ENCODE measurements at places on chromosomes 7 and 10.

DNA sequence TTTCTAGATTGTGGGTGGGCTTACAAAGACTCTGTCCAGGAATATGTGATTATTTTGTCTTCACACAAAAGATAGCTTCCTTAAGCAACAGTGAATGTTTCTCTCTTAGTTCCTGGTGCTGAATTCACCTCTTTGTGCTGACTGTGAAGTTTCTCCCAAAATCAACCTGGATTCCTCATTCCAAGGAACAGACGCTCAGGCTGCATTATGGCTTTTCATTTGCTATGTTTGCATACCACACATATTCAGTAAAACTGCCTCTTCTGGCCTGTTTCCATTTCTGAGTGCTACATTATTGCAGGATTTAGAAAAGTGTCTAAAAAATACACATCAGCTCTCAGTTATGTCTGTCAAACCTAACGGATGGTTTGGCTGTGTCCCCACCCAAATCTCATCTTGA lies 21.5 kb downstream of the MACROH2A2 start:
- DNase-seq = no peak

DNA sequence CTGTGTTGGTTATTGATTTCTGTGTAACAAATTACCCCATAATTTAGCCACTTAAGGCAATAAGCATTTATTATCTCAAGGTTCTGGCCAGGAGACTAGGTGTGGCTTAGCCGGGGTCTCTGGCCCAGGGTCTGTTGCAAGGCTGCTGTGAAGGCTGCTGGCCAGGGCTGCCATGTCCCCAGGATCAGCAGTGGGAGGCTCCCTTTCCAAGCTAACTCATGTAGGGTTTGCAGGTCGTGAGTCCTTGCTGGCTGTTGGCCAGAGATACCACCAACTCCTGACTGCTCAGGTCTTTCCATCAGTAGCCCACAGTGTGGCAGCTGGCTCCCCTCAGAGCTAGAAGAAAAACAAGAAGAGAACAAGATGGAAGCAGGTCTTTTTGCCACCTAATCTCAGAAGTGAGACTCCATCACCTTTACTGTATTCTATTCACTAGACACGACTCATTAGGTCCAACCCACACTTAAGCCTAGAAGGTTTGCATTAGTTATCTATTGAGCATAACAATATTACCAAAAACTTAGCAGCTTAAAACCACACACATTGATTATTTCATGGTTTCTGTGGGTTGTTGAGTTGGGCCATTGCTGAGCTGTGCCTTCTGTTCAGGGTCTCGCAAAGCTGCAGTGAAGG lies 185.6 kb downstream of the PFKFB3 start:
- no peak for DNase-seq

GRCh38 chr7:151716323-151716722 lies 160.6 kb downstream of the PRKAG2 start:
- DNase-seq = no peak

DNA sequence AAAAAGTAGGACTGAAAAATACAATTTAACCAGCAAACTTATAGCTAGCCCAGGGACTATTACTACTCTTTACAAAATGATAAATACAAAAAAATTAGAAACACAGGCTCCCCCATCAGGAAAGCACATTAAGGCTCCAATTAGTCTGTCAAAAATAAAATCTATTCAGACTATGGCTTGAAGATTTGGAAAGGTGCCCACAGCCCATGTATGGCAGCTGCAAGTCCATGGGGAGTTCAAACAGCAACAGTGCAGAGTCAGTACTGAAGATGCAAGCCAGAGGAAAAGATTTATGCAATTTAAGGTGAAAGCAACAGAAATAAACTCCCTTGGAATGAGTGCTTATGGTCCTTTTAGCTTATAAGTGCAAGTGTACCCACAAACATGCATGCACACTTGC lies 29.7 kb downstream of the IMMP2L start:
- DNase-seq = no peak

- no peak for DNase-seq
Measured at GRCh38 chr10:103373544-103373943, 5.8 kb downstream of the TAF5 start.

- DNase-seq = no peak
Measured at GRCh38 chr7:47576031-47576865, 5.7 kb downstream of the TNS3 start.

DNA sequence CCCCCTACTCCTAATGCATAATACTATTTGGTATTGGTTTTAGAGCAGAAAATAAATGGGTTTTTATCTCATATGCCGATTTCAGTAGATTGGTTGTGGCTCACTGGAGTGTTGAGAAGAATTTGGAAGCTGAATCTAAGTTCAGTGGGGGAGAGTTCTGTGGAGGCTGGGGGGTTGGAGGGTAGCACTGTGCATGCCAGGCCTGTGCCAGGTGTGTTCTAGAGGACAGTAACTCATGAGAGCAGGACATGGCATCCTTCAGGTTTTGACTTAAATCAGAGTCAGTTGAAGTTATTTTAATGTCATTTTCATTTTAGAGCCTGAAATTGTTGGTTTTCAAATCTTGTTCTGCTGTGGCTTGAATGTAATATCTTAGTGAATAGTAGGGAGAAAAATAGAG lies 79.5 kb downstream of the EEPD1 start:
- no peak for DNase-seq

DNA sequence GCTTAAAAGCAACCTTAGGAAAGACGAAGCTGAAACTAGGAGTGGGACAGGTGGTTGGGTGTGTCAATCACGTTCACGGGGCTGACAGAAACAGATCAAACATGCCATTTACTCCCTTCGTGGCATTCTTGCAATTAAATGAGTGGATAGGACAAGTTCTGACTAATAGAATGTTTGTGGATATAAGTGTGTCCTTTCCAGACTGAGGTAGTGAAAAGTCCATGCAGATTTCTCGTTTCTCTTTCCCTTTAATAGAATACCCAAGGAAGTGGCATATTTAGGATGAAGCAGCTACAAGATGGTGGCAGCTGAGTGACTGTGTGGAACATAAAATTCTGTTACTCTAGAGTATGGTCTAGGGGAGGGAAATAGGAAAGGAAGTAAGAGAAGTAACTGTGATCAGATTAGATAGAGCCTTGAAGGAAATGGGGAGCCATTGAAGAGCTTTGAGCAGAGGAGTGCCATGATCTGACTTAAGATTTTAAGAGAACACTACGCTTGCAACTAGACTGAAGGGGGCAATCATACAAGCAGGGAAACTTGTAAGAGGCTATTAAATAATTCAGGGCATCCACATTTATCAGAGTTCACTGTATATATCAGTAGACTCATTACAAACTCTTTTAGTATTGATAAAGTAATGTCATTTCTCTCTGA lies 46.3 kb upstream of the HYAL4 start:
- no peak for DNase-seq

DNA sequence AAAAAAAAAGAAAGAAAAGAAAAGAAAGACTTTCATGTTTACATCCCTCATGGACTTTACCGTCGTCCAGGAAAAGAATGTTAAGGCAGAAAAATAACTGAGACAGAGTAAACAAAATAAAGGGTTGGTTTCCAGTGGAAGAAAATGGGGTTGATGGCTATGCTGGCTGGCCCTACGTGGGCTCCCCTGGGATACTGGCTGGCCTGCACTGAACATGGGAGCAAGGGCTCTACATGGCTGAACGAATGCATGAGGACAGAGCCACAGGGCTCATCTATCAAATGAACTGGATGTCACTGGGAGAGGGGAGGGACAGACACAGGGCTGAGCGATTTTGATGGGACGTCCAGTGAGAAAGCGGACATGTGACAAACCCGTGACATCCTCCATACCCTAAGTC lies 2.5 kb upstream of the UCMA start:
- DNase-seq = no peak

DNA sequence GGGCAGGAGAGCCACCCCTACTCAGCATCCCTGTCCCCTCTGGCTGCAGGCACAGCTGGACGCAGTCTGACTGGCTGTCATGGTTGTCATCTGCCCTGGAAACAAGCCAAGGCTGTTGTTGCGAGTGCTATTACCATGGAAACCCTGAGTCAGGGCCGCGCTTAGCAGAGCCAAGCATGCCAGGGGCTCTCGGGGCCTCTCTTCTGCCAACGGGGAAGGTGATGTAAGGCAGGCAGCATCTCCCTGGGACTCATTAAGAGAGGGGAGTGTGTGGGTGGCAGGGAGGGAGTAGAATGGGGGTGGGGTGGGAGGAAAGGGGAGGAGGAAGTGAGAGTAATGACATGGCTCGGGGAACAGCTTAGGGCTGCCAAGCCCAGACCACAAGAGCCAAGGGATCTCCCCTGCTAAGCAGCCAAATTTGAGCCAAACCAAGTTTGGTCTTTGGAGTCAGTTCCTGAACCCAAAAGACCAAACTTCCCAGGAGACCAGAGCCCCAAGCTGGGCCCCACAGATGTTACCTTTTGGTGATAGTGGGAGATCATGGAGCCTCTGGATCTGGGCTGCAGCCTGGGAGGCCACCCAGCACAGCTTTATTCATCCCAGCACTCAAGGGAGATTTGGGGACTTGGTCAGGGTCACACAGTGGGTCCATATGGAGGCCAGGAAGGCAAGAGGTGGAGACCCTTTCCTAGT lies 67.6 kb downstream of the TMEM130 start:
- peak; percentile 76 for DNase-seq

- no peak for DNase-seq
Measured at GRCh38 chr10:3668276-3668965, 116.6 kb downstream of the KLF6 start.

DNA sequence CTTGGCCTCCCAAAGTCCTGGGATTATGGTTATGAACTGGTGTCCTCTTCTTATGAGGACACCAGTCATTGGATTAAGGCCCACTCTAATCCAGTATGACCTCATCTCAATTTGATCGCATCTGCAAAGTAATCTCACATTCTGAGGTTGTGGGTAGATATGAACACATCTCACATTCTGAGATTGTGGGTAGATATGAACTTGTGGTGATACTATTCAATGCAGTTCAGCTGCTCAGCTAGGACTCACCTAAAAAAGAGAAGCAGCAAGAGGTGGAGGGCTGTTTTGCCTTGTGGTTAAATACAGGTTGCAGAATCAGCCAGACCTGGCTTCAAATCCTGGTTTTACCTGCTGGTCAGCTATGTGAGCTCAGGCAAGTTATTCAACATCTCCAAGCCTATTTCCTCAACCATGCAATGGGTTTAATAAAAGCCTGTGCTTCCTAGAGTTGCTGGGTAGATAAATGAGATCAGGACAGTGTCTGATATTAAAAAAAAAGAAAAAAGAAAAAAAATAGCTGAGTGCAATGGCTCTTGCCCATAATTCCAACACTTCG lies 8.5 kb upstream of the BAG3 start:
- no peak for DNase-seq

DNA sequence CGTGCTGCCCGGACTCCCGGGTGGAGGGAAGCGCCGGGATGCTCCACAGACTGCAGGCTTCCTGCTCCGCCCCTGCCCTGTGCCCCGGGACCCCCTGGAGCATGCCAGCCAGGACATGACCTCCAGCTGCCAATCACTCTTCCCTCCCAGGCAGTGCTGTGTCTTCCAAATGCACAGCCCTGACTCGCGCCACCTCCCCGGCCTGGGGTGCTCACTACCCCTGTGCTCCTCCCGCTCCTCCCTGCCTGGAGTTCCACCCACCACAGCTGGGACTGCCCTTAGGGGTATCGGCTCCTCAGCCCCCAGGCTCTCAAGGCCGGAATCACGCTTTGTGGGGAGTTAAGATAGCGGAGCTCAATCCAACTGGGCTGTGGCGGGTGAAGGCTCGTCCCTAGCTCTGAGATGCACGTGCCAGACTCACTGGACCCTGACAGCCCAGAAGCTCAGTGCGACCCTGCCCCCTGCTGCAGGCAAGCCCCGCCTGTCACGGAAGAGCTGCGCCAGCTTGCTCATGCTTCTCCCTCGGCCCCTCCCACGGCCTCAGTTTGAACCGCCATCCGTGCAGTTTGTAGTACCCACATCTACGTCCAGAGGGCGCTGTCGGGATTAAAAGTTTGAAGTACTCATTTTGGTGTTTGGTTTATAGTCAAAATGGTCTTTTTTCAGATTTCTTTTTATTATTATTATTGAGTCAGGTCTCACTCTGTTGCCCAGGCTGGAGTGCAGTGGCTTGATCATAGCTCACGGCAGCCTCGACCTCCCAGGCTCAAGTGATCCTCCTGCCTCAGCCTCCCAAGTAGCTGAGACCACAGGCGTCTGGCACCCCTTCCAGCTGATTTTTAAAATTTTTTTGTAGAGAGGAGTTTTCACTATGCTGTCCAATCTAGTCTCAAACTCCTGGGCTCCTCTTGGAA lies 142.5 kb upstream of the TCERG1L start:
- no peak for DNase-seq

GRCh38 chr10:127882801-127883459 lies 9.8 kb downstream of the CLRN3 start:
- DNase-seq = no peak

GRCh38 chr7:2247141-2247995 lies 5.3 kb downstream of the NUDT1 start:
- DNase-seq = no peak

Measured in GOT3 (cell line).